ENCODE measurements at places on chromosomes 13 and 19. TPM values are rescaled to one million over a fixed set of nuclear protein-coding genes. Genes with fewer than 3 reads are reported as not detected.

DNA sequence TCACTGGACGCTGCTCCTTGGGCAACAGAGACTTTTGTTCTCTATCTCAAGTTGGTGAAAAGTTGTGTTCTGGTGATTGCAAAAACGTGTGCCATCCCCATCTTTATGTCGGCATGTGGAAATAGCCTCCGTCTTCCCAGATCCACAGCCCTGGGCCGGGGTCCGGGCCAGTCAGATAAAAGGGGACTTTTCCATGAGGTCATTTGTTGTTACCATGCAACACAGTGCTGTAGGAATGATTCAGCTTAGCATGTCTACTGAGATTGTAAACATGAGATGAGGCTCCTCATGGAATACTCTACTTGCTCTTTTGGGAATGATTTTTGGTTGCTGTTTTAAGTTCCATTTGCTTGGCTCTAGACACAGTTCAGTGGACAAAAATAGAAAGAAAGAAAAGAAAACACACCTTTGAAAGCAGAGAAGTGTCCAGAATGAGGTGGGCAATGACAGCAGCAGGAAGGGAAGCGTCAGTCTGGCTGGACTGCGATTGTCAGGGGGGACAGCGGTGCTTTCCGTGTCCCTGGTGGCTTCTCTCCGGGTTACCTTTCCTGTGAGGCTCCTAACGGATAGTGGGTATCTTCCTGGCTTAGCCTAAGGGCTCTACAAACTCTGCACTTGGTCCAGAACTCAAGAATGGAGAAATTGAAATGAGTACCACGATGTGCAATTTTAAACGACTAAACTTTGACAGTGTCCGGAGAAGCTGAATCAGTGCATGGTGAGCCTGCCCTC, 91.6 kb downstream of the TEX29 start:
- no peak for DNase-seq

Gene ANGPTL4
- polyA plus RNA-seq: 9.4 TPM

Gene FCER2
- polyA plus RNA-seq: 0.15 TPM

Gene PRRG2
- polyA plus RNA-seq: 3.2 TPM

DNA sequence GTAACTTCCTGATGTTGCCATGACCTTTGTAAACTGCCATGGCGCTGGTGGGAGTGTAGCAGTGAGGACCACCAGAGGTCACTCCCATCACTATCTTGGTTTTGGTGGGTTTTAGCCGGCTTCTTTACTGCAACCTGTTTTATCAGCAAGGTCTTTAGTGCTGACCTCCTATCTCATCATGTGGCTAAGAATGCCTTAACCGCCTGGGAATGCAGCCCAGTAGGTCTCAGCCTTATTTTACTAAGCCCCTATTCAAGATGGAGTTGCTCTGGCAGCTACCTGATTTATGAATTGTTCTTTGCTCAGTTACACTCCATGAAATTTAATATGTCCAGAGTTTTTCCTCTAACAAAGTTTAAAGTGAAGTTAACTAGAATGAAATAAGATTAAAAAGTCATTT, 4.6 kb upstream of the EPS15L1 start:
- DNase-seq: no peak

Gene RANBP3
- 29.4 TPM for polyA plus RNA-seq

Gene POLR2I
- 180 TPM for polyA plus RNA-seq

Gene GJB6
- polyA plus RNA-seq: not detected

Gene FCAR
- 0.15 TPM for polyA plus RNA-seq

DNA sequence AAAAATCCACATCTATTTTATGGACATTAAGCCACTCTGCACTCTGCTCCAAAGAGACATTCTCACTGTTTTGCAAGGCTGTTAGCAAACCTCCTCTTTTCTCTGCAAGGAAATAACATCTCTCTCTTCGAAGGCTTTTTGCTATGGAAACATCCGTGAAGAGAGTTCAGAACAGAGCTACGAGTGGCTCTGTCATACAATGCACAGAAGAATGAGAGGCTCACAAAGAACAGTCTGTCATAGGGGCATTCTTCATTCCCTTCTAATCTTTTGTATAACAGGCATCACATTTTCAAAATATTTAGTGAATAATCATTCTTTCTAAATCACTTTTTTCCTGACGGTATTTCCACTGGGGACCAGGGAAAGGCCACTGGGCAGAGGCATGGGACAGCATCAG, 346.1 kb downstream of the IRS2 start:
- DNase-seq: no peak

DNA sequence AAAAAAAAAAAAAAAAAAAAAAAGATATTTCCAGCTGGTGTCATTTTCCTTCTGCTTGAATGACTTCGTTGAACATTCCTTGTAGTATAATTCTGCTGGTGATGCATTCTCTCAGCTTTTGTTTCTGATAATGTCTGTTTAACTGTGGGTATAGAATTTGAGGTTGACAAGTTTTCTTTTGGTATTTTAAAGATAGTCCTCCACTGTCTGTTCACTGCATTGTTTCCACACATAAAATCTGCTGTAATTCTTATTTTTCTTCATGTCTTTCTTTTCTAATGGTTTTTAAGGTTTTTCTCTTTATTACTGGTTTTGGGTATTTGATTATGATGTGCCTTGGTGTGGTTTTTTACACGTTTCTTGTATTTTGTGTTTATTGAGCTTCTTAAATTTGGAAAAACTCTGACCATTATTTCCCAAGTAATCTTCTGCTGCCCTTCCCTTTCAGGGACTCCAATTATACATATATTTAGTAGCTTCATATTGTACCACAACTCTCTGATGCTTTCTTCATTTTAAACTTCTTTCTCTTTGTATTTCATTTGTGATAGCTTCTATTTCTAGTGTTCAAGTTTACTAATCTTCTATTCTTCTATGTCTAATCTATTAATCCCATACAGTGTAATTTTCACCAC, 6.3 kb downstream of the EEF1AKMT1 start:
- DNase-seq: no peak

- DNase-seq: no peak
These were observed 564.5 kb downstream of the FGF9 start for GRCh38 chr13:22235285-22235949.

Gene PSG3
- polyA plus RNA-seq: not detected

DNA sequence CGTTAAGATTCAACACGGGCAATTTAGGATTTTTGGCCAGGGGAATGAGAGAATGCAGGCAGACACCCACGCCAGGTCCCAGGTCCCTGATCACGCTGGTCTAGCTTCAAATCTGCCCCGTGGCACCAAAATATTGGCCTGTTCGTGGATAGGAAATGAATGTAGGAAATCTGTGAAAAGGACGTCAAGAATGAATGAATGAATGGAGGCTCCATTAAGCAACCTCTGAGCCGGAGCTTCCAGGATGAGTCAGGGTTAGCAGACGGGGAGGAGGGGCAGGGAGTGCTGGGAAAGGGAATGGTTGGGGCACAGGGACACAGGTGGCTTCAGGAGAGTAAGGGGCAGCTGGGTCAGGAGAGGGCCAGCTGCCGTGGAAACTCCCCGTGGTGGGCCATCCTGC, 4.2 kb downstream of the SULT2B1 start:
- DNase-seq: no peak

Gene APLP1
- polyA plus RNA-seq: 2.1 TPM

GRCh38 chr13:43243711-43244110, 220.3 kb downstream of the DNAJC15 start:
- no peak for DNase-seq
